Renal cortical epithelial cell (primary cell): ENCODE measurements at places on chromosomes 4 and X. TPM values are rescaled to one million over a fixed set of nuclear protein-coding genes. Genes with fewer than 3 reads are reported as not detected.

Gene NXF2
- not detected in 2 replicates for total RNA-seq

Gene AVPR2
- total RNA-seq, result 0.70 and 1.0 TPM in 2 replicates

Gene RAB33A
- total RNA-seq, result 0.15 and 1.4 TPM in 2 replicates

Gene HERC5
- 4.9 and 5.7 TPM in 2 replicates for total RNA-seq

Gene IBSP
- not detected in 2 replicates for total RNA-seq

Gene EDNRA
- total RNA-seq, result 1.3 and 3.3 TPM in 2 replicates

Gene MAEA
- 90.5 and 139 TPM in 2 replicates for total RNA-seq

Gene TMEM255A
- total RNA-seq, result 0.17 and 0.30 TPM in 2 replicates

Gene PHEX
- 0.35 and 1.0 TPM in 2 replicates for total RNA-seq

Gene TRPC5OS
- total RNA-seq, result not detected in 2 replicates

Gene MAOB
- 0.52 and 21.6 TPM in 2 replicates for total RNA-seq

Gene VSIG4
- total RNA-seq, result not detected in 2 replicates

Gene TCEAL4
- 30.2 and 66.4 TPM in 2 replicates for total RNA-seq
